ENCODE measurements at places on chromosomes 3 and 15.

GRCh38 chr15:65893060-65893459 is 23.8 kb downstream of the RAB11A start:
- no peak for DNase-seq

GRCh38 chr3:188046561-188047211 is 107.3 kb upstream of the LPP start:
- no peak for DNase-seq

DNA sequence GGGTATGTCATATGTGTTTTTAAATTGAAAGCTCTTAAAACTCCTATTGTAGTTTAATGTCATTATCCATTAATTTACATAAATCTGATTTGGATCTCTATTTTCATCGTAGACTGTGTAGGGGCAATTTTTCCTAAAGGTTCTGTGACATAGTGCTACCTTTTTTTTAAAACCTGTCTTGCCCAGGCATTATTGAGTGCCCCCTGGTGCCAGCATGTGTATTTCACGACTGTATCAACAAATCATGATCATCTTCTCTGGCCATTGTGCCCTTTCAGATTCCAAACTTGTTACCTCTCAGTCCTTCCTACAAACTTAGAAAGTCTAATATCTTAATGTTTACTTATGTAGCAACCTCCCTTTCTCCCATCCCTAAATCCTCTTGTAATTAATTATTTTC is 97.2 kb upstream of the FLNB start:
- DNase-seq = peak; percentile 39

DNA sequence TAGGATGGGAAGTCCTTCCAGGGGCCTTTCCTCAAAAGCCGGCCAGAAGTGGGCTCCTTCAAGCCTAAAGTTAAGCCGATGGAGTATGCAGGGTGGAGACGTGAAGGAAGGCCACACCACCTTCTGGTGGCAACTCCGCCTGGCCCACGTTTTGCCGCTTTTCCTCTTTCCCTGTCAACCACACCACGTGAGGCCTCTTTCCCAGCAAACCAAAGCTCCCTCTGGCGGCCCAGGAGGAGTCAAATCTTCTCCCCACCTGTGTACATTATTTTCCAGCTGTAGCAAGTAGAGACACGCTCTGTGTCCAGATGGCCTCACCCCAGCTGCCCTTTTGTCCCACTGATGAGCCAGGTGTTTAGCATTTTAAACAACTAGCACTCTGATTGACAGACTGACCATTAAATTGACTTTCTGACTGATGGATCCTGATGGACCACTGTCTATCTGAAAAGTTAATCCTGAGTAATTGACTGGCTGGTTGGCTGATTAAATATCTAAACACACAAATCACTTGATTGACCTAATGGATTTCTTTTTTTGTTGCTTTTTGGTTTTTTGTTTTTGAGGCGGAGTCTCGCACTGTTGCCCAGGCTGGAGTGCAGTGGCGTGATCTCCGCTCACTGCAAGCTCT is 59.6 kb upstream of the ZBTB38 start:
- DNase-seq = no peak

DNA sequence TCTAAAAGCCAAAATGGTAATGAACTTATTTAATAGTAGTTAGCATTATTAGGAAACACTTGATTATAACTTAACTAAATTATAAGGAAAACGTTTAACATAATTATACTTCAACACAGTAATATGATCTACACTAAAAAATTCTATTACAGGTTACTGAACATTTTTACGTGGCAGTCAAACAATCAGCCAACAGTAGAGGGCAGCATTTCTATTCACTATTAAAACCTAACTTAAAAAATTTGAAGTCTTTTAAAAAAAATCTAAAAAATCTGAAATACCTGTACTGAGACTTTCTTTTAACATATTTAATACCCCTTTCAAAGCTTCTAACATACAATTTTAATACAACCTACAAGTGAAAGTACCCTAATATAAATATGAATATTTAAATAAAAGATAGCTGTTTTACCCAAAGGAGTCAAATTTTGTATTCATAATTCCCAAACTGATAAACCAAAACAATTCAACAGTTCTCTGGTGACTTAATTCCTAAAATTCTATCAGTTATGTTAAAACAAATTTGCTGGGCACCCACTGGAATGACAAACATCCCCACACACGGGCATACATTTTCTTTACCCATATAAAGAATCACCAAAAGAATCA is 41.5 kb downstream of the DLG1 start:
- peak; percentile 27 for DNase-seq
